ENCODE measurements at places on chromosomes 5 and 9. TPM values are rescaled to one million over a fixed set of nuclear protein-coding genes. Genes with fewer than 3 reads are reported as not detected.

DNA sequence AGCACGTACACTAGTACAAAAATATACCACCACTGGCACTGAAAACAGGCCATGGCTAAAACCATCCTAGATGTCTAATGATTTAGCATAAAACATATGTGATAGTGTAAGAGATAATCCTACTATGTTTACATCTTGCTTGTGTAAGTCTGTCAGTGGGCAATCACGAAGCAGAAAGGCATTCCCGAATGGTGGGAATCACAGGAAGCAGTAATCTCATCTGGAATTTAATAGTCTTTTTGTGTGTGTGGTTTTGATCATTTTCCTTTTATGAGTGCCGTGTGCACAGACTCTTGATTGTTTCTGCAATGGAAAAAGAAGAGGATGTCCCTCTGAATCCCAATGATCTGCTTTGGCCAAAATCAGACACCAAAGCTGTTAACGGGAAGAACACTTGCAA, 200.5 kb downstream of the EBF1 start:
- no peak for DNase-seq

The PDLIM4 gene
- 8.5 TPM for total RNA-seq

- DNase-seq = no peak
Measured at GRCh38 chr9:75715360-75715759, 175.1 kb upstream of the PCSK5 start.

The CCDC192 gene
- 0.26 TPM for total RNA-seq

The MBLAC2 gene
- total RNA-seq = 3.8 TPM

DNA sequence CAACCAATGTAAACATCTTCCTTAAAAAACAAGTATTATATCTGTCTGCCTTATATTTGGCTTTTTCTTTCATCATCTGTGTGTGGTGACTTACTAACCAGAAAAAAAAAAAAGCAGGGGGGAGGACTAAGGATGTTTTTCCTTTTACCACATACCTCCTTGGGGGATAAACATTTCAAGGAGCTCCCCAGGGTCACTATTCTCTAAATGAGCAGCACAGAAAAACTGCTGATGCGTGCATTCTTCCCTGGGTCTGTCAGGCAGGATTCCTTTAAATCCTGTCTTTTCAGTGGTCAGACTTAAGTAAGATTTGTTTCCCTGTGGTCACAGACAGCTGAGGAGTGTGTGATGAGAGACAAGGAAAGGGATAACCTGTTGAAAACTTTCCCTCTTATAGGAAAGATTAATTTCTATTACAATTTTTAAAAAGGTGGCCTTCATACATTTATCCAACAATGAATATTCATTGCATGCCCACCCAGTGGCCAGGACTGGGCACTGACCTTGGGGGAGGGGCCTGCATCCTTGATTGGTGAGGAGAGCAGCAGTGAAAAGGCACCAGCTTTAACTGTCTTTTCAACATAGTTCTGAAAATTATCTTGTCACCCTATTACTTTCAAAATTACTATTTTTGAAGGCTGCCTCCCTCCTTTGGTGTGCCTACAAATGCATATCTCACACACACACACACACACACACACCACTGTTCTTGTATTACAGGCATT, 123.1 kb downstream of the TLE4 start:
- no peak for DNase-seq

The BTNL8 gene
- 0.59 TPM for total RNA-seq

DNA sequence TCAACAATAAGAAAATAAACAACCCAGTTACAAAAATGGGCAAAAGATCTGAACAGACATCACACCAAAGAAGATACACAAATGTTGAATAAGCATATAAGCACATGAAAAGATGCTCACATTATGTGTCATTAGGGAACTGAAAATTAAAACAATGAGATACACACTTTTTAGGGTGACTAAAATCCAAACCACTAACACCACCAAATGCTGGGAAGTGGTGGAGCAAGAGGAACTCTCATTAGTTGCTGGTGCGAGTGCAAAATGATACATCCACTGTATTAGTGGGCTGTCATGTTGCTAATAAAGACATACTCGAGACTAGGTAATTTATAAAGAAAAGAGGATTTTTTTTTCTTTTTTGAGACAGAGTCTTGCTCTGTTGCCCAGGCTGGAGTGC, 329.1 kb downstream of the TMEM38B start:
- DNase-seq = no peak

- no peak for DNase-seq
Measured at GRCh38 chr9:137762414-137763061, 115.0 kb upstream of the CACNA1B start.

DNA sequence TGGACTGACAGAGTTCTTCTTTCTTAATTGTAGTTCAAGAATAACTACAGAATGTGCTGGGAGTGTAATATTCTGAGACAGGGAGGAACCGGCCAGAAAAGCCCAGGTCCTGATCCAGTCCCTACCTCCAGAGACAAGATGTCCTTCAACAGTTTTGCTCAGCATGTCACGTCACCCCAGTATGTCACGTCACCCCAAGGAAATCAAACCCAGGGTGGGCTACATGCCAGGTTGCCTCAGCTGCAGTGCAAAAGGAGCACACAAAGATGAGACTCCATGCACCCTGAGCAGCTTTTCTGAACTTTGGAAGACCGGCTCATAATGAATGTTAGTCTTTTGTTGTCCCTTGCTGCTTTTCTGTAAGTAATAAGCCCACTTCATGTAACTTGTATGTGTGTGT, 25.9 kb upstream of the NIPAL4 start:
- DNase-seq = no peak

The GRAMD2B gene
- total RNA-seq = 13.4 TPM

The GARIN3 gene
- total RNA-seq = not detected

- no peak for DNase-seq
Measured at GRCh38 chr9:5988265-5988664, 27.2 kb downstream of the RANBP6 start.

The SECISBP2 gene
- 41.3 TPM for total RNA-seq

The PCDHA6 gene
- total RNA-seq = 2.3 TPM

DNA sequence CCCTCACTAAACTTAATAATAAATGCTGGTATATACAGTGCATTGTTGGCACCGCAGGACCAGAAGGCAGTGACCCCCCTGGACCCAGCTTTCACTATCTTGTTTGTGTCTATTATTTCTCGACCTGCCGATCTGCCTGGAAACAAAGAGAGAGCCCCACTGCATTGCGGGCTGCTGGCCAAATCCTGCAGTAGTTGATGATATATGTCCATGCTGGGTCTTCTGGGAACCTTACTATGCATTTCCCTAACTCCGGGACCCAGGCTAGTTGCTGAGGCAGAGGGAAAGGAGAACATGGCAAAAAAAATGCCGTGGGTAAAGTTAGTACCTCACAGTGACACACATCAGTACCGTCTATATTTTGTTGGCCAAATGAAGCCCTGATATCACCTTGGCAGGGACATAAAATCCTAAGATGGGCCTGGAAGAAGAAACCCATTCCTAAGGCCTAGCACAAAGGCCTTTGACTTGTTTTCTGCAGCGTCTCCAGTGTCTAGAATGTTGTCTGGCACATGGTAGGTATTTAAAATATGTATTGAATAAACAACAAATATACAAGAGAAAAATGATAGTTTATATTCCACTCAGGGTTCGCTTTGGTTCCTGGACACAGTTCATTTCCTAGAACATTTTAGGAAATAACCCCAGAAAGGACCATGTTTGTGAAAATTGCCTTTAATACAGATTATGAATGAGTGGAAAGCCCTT, 46.1 kb downstream of the NMUR2 start:
- DNase-seq = no peak

The C8G gene
- total RNA-seq = 1.1 TPM

- DNase-seq = no peak
Measured at GRCh38 chr9:21324047-21324446, 11.2 kb downstream of the KLHL9 start.

- no peak for DNase-seq
Measured at GRCh38 chr5:173065155-173065554, 9.0 kb downstream of the CREBRF start.

The C5orf52 gene
- not detected for total RNA-seq

GRCh38 chr5:137122558-137122957, 376.6 kb downstream of the SPOCK1 start:
- no peak for DNase-seq

DNA sequence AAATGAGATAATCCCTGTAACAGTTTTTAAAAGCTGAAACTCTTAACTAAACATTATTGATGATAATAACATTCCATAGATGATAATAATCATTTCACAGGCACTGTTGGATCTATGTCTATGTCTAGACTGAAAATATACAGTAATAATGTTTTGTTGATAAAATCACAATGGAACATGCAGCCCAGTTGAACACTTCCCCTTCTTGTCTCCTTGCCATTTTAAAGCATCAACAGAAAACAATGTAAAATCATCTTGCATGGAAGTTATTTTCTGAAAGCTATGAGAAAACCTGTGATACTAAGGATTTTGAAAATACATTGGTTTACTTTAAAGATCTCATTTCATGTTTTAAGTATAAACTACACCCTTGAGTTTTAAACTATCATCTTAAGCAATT, 1.9 kb downstream of the GAPT start:
- DNase-seq = no peak

DNA sequence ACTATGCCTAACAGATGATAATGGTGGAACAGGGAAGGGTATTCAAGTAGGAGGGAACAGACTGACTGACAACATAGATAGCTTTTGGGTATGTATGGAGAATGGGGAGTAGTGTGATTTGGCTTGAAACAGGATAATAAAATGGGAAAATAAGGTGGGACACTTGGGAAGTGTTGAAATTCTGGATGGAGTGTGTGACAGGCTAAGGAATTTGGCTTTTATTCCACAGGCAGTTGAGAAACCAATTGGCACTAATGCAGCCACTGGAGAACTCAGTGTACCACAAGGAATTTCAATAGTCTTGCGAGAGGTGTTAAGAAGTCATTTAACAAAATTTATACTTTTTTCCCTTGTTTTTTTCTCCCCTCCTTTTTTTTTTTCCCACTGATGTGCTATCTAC, 153.5 kb upstream of the ELAVL2 start:
- no peak for DNase-seq

GRCh38 chr5:105956456-105957196, 1714.1 kb downstream of the EFNA5 start:
- no peak for DNase-seq

DNA sequence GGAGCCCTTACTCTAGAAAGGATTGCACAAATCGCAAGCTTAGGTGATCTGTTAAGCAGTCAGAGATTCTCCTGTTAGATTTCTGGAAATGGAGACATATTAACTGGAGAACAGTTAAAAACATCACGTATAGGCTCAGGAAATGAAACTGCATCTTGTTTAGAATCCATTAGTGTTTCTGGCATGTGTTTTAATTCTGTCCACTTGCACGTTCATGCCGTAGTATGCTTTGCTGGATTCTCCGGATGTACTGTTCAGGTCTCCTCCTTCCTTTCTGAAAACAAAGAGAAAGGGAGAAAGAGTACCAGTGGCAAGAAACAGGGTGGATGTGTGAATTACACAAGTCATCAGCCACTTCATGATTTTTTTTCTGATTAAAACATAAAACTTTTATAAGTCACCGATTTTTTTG, 2.5 kb upstream of the RGMB start:
- DNase-seq = no peak

DNA sequence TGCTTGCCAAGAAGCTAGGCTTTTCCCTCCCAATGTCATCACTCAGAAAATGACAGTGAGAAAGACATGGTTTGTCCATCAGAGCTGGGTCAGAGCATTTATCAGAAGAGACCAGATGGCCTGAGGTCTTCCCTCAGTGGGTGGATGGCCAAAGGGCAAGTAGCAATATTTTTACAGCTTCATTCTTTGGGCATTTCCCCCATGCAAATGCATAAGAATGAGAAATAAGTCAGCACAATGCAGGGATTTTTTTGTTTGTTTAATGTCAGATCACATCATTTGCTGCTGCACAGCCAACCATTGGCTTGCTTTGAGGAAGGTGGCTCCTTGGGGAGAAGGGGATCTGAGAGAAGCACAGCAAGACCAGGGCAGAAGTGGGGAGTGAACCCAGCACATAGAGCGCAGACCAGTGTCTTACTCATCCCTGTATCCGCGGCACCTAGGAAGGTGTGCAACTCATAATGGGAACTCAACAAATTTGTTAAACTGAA, 209.6 kb downstream of the SEMA6A start:
- DNase-seq = no peak

GRCh38 chr9:97411440-97411788, 482 bp upstream of the TDRD7 start:
- DNase-seq = no peak

GRCh38 chr5:31531543-31531887, 378 bp downstream of the DROSHA start:
- DNase-seq = peak; percentile 37

DNA sequence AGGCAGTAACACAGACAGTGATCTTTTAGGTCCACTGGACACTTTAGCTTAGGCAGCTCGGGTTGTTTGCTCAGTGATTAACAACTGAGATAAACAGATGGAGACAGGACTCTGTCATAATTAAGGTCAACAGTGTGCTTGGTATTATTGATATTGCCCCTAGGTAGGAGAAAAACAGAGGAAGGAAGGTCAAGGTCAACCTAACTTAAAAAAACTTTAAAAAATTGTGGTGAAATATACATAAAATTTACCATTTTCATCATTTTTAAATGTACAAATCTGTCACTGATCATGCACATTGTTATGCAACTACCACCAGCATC, 2.1 kb upstream of the HSPA4 start:
- DNase-seq = no peak

The SPATA31E1 gene
- 0.05 TPM for total RNA-seq

The FRRS1L gene
- total RNA-seq = 0.03 TPM

- no peak for DNase-seq
Measured at GRCh38 chr5:128701301-128701700, 163.3 kb upstream of the FBN2 start.

GRCh38 chr9:4979239-4979638, 5.8 kb upstream of the JAK2 start:
- DNase-seq = no peak

DNA sequence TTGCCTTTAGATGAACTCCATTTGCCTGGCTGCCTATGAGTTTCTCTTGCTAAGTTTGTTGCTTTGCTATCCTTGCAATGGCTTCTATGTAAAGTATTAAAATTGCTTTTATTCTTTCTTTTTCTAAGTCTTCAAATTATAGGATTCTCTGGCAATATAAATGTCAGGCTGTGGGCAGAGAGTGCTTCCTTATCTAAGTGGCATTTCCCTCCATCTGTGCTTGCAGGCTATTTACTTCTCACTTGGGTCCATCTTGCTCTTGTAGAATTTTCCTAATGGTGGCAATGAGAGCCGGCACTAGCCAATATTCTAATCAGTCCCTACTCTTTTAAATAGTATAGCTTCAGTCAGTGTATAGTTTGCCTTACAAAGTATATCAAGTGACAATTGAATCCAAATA, 63.3 kb downstream of the FAM174A start:
- no peak for DNase-seq

- DNase-seq = no peak
Measured at GRCh38 chr9:18910435-18910834, 122.6 kb downstream of the SAXO1 start.
